ENCODE measurements at places on chromosomes 1 and 21. TPM values are rescaled to one million over a fixed set of nuclear protein-coding genes. Genes with fewer than 3 reads are reported as not detected.

DNA sequence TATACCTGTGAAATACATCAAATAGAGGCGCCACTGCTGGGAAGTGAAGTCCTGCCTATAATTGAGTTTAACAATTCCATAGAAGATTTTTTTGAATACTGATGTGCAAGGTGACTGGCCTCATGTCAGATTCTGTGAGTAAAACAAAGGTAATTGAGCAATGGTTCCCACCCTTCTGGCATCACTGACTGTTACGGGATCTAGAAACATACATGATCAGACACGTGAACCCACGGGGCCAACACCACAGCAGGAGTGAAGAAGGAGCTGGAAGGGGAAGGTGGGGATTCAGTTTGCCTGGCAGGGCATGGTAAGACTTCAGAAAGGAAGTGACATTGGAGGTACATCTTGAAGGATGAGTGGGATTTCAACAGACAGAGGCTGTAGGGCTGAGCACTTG lies 270.2 kb downstream of the DISC1 start:
- H3K27ac ChIP-seq, result no peak overlapping the region
- H3K36me3 ChIP-seq, result no peaks in the 10 kb centered on the region
- no peak overlapping the region for H3K4me3 ChIP-seq
- no peak for DNase-seq

GRCh38 chr1:201630582-201630981 lies 91.7 kb downstream of the NAV1 start:
- H3K27ac ChIP-seq, result no peak overlapping the region
- no peak for DNase-seq
- H3K4me3 ChIP-seq, result no peak overlapping the region
- H3K4me1 ChIP-seq, result no peaks in the 10 kb centered on the region

GRCh38 chr1:95384567-95384966 lies 150.6 kb downstream of the RWDD3 start:
- H3K36me3 ChIP-seq, result no peaks in the 10 kb centered on the region
- H3K27ac ChIP-seq, result no peak overlapping the region
- H3K4me1 ChIP-seq, result no peaks in the 10 kb centered on the region
- H3K27me3 ChIP-seq, result no peaks in the 10 kb centered on the region
- peak; percentile 35 for DNase-seq
- no peak overlapping the region for H3K4me3 ChIP-seq

Gene DMRTB1
- not detected for total RNA-seq

Measured in thymus (tissue), 14 donors.